ENCODE measurements at places on chromosomes 6 and 20.

GRCh38 chr6:132304891-132305305 is 96.4 kb downstream of the MOXD1 start:
- DNase-seq, result no peak

GRCh38 chr6:139853302-139853992 is 479.0 kb upstream of the CITED2 start:
- no peak for DNase-seq

DNA sequence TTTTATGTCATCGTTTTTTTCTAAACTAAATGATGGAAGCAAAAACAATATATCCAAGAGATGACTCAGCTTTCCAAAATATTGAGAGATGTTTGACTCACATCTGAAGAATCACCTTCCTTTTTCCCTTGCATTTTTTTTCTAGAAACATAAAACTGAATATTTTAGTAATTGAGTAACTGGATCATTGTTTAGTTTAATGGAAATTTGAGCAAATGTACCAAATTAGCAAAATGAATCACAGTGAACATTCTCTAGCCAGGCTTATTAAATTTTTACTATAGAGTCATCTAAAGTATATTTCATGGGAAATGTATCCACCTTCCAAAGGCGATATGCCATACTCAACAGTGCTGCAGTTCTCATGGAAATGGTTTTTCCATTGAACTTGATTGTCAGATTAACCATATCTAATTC is 145.5 kb downstream of the TENT5A start:
- no peak for DNase-seq

DNA sequence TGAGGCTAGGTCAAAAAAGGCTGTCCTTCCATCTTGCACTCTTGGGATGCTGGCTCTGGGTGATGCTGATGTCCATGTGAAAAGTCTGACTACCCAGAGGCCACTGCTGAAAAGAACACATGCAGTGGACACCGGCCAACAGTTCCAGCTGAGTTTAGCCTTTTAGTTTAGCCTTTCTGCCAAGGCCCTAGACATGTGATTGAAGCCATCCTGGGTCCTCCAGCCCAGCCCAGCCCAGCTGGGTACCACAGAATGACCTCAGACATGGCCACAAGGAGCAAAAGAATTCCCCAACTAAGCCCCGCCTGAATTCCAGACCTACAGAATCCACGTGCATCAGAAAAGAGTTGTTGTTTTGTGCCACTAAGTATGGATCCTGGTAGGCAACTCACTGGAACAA is 17.4 kb downstream of the PIGT start:
- DNase-seq, result no peak

- no peak for DNase-seq
These were observed 50.6 kb upstream of the CCDC167 start for GRCh38 chr6:37550191-37550831.

DNA sequence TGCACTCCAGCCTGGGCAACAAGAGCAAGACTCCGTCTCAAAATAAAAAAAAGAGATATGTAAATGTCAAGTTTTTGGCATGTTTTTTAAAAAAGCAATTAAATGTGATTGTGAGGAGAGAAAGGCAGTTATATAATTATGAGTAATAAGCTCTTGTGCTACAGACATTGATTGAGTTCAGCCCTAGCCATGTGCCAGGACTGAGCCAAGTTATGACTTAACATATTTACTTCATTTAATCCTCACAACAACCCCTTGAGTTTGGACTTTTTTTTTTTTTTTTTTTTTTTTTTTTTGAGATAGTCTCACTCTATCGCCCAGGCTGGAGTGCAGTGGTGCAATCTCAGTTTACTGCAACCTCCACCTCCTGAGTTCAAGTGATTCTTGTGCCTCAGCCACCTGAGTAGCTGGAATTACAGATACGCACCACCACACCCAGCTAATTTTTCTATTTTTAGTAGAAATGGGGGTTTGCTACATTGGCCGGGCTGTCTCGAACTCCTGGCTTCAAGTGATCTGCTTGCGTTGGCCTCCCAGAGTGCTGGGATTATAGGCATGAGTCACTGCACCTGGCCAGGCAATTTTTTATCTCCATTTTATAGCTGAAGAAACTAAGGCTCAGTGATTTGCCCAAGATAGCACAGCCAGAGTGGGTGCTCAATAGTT is 15.0 kb upstream of the CSE1L start:
- no peak for DNase-seq

DNA sequence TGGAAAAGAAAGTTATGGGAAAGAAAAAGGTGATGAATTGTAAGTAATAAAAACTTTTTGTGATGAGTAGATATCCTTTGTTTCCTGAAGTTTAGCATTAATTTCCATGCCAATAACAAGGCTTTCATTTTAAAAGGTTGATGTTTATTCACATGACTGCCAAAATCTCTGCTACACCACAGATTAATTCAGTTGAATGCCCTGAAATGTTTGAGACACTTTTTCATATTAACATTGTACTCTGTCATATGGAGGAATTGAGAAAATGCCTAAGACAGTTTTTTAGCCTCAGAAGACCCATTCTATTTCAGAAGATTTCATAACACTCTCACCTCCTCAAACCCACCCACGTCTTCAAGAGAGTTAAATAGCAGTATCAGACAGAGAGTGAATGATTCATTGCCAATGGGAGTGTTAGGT is 115.5 kb downstream of the ADGRG6 start:
- no peak for DNase-seq

DNA sequence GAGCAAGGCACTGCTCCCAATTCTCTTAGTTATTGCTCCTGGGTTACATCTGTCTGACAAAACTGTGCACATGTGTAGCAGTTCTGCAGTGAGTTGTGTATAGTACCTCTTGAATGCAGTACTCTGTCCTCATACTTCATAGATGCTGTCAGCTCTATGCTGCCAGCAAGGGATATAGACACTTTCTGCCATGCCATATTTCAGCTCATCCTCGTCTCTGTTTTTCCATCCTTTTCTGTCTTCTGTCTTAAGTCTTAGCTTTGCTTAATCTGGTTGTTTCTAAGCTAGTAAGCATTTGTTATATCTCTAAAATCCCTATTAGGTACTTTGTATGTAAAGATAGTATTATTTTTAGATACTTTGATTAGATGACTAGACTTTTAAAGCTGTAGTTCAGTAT is 76.4 kb downstream of the HIVEP1 start:
- DNase-seq, result no peak

DNA sequence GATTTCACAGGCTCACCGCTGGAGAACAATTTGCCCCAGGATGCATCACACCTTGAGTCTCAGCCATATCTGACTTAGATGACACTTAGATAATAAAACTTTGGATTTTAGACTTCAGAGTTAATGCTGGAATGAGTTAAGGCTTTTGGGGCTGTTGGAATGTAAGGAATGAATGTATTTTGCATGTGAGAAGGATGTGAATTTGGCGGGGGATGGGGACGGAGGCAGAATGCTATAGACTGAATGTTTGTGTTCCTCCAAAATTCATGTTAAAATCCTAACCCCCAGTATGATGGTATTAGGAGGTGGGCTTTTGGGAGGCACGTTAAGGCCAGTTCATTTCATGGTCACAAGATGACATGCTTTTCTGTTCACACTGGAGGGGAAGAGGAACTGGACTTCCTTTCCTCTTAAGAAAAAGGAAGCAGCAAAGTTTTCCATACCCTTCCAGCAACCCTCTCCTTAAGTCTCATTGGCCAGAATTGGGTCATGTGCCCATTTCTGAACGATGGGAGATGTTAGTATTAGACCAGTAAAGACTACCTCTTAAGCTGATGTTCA is 5.8 kb upstream of the SRXN1 start:
- DNase-seq, result no peak

GRCh38 chr6:100181309-100181708 is 187.3 kb upstream of the MCHR2 start:
- DNase-seq, result no peak

GRCh38 chr20:36498386-36499179 is 42.7 kb upstream of the MYL9 start:
- no peak for DNase-seq

DNA sequence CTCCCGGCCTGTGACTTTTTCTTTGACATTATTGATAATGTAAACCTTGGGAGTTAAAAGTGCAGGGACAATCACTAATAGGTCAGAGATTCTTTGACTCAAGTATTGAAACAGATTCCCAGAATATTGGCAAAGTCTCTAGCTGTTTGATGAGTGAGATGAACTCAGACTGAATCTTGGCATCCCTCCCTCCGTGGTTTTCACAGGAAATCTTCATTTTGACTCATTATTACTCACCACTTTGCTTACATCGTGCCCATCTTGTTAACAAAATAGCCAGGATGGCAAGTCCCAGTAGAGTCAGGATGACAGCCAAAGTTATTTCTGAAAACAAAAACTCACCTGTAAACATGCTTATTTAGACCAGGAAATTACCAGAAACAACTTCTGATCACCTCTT is 2.0 kb downstream of the TSBP1 start:
- no peak for DNase-seq

GRCh38 chr6:103504501-103505154 is 1355.1 kb downstream of the HACE1 start:
- DNase-seq, result no peak

DNA sequence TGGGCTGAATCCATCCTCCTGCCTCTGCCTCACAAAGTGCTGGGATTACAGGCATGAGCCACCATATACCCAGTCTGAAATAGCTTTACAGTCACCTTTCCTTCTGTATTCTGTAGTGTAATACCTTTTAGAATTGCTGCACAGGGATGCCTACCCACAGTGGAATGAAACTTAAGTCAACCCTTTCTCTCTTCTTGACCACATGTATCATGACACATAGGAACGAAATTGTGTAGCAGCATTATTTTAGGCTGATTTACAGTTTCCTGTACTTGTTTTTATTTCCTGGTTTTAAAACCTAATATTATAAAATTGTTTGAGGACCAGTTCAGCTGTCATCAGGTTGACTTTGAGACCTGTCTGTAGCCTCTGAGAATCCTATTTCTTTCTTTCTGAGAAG is 297.8 kb downstream of the ZFAND3 start:
- no peak for DNase-seq

DNA sequence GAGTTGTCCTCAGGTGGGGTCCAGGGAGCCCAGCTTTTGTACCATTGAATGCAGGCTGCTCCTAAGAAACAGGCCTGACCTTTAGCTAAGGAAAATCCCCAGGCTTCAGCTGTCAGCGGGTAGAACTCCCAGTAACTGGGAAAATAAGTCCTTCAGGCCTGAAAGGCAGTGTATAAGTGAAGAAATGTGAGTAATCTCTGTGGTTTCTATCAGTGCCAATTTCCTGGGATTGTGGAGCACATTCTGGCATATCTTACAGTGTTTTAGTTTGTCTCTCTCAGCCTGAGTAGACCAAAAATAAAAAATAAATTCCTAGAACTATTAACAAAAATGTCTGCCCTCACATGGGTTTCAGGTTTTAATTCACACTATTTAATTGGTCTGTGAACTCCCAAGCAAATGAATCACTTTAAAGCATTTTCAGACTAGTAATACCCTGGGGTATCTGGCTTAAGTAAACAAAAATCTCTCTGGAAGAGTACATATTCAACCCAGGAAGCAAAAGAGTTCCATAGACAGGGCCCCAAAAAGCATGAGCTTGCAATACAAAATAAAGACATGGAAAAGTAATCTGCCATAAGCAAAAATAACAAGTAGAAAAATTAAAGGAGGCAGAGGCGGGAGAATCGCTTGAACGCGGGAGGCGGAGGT is 566.2 kb upstream of the NOX3 start:
- no peak for DNase-seq

DNA sequence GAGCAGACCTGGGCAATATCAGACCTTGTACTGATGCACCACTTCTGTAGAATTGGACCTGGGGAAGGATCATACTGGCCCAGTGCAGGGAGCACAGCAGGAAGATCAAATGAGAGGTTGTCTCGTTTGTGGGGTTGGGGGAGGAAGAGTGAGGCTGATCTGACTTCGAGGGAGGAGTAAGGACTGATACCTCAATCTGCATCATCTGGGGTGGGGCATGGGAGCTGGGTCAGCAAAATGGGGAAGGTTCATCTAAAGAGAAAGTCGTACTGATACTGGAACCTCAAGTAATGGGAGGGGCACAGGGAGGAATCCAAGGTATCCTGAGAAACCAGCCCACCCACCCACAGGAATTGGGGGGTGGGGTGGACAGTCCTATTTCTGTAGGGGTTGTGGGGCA is 3.7 kb downstream of the RNF39 start:
- DNase-seq, result no peak

- no peak for DNase-seq
These were observed 666.0 kb downstream of the PHF3 start for GRCh38 chr6:64301307-64302236.

DNA sequence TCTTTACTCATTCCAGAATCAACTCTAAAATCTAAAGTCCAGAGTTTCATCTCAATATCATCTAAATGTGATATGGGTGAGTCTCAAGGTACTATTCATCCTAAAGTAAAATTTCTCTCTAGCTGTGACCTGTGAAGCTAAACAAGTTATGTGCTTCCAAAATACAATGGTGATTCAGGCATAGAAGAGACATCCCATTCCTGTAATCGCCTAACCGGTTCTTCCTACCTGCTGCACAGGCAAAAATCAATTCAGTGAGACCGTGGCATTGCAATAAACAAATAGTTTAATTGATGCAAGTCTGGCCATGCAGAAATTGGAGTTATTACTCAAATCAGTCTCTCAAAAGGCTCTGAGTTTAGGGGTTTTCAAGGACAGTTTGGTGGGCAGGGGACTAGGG is 232.8 kb downstream of the UBE3D start:
- no peak for DNase-seq

- DNase-seq, result no peak
These were observed 23.1 kb downstream of the FBXL4 start for GRCh38 chr6:98924647-98925046.

Measured in cortex of kidney (tissue), 1 donor.